ENCODE measurements at places on chromosomes 13 and 19. TPM values are rescaled to one million over a fixed set of nuclear protein-coding genes. Genes with fewer than 3 reads are reported as not detected.

Gene RNF225
- total RNA-seq, result not detected

GRCh38 chr13:49840266-49840665 lies 47.8 kb upstream of the KPNA3 start:
- no peak overlapping the region for H3K27ac ChIP-seq
- no peaks in the 10 kb centered on the region for H3K4me1 ChIP-seq
- DNase-seq, result no peak
- H3K27me3 ChIP-seq, result no peaks in the 10 kb centered on the region
- H3K4me3 ChIP-seq, result no peak overlapping the region

DNA sequence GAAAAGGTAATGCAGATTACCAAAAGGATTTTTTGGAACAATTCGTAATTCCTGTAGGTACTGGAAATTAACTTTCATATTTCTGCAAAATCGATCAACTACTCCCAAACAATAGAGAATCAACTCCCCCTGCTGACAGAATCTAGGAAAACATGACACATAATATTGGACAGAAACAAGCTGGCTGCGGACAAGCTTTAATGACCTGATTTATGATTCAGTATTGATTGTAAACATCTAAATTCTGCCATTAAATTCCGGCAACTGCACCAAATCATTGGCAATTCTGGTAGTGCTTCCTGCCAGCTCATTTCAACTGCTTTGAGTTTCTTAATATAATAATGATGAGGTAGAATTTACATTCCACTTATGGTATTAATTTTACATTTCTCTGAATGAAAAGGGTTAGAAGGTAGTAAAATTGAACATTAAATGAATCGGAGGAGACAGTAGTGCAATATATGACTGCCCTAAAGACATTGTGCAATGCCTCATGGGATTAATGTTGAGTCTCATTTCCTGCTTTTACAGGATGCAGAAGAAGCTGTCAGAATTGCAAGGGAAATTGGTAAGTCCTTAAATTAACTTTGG lies 146.5 kb downstream of the PCCA start:
- no peaks in the 10 kb centered on the region for H3K27me3 ChIP-seq
- no peak overlapping the region for H3K4me3 ChIP-seq
- no peak for DNase-seq

Gene CEACAM3
- not detected for total RNA-seq

Gene FFAR3
- not detected for total RNA-seq

GRCh38 chr19:58395979-58396627 lies 647 bp downstream of the RNF225 start:
- peaks cover 10% of the 10 kb centered on the region for H3K4me1 ChIP-seq
- H3K27ac ChIP-seq, result no peak overlapping the region
- DNase-seq, result no peak
- H3K36me3 ChIP-seq, result peaks cover 37% of the 10 kb centered on the region
- peaks cover 25% of the 10 kb centered on the region for H3K27me3 ChIP-seq

DNA sequence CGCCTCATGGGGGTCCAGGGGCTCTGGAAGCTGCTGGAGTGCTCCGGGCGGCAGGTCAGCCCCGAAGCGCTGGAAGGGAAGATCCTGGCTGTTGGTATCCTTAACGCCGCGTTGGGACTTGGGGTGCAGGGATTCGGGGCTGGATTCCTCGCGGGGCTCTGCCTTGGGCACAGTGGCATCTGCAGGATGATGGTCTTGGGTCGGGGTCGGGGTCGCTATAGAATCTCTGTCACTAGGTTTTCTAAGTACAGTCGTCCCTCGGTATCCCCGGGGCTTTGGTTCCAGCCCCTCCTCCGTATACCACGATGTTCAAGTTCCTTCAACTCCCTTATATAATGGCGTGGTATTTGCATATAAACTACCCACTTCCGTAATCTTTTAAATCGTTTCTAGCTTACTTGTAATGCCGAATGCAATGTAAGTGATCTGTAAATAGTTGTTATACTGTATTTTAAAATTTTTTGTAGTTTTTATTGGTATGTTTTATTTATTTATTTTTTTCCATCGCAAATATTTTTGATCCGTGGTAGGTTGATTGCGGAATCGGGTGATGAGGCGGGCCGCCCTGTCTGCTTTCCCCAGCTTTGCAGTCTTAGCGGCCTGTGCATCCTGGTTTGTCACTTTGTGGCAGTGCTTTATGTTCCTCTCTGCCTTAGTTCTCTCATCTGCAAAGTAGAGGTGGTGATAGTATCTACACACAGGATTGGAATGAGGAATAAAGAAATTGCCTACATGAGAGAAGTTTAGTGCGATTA lies 606 bp downstream of the ERCC5 start:
- H3K27ac ChIP-seq, result peak overlapping the region; percentile 96
- no peaks in the 10 kb centered on the region for H3K36me3 ChIP-seq
- peaks cover 19% of the 10 kb centered on the region for H3K4me1 ChIP-seq
- no peak for DNase-seq

- no peaks in the 10 kb centered on the region for H3K36me3 ChIP-seq
- no peaks in the 10 kb centered on the region for H3K4me1 ChIP-seq
- H3K4me3 ChIP-seq, result no peak overlapping the region
- no peak overlapping the region for H3K27ac ChIP-seq
- no peaks in the 10 kb centered on the region for H3K27me3 ChIP-seq
These were observed 125.1 kb downstream of the AKAP11 start for GRCh38 chr13:42396901-42397655.

Gene KIR2DL3
- not detected for total RNA-seq

DNA sequence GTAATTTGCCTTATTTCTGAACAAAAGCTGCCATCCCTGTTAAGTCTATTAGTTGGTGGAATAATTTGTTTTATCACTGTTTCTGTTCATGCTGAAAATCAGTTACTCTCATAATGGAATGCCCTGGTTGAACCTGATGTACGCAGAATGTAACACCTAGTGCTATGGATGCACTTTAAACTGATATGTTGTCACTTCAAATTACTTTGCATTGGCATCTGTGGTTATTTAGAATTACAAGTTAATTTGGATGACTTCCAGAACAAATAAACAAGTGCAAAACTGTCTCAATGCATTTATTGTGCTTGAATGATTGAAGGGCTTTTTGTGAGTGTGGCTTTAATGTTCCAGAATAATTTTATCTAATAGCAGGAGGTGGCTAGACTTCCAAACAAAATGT lies 368.2 kb upstream of the SLITRK5 start:
- no peaks in the 10 kb centered on the region for H3K36me3 ChIP-seq
- DNase-seq, result no peak
- no peak overlapping the region for H3K4me3 ChIP-seq
- no peaks in the 10 kb centered on the region for H3K4me1 ChIP-seq
- H3K27ac ChIP-seq, result no peak overlapping the region

GRCh38 chr19:38538793-38539528 lies 78.8 kb downstream of the MAP4K1 start:
- H3K4me1 ChIP-seq, result no peaks in the 10 kb centered on the region
- no peak overlapping the region for H3K4me3 ChIP-seq
- no peaks in the 10 kb centered on the region for H3K27me3 ChIP-seq
- H3K36me3 ChIP-seq, result no peaks in the 10 kb centered on the region

Measured in gastrocnemius medialis (tissue), 4 donors.